Mammary epithelial cell (primary cell): ENCODE measurements at places on chromosomes 2 and 18.
A peak's percentile ranks its signal among the peaks of the same experiment; 100 is the strongest.

DNA sequence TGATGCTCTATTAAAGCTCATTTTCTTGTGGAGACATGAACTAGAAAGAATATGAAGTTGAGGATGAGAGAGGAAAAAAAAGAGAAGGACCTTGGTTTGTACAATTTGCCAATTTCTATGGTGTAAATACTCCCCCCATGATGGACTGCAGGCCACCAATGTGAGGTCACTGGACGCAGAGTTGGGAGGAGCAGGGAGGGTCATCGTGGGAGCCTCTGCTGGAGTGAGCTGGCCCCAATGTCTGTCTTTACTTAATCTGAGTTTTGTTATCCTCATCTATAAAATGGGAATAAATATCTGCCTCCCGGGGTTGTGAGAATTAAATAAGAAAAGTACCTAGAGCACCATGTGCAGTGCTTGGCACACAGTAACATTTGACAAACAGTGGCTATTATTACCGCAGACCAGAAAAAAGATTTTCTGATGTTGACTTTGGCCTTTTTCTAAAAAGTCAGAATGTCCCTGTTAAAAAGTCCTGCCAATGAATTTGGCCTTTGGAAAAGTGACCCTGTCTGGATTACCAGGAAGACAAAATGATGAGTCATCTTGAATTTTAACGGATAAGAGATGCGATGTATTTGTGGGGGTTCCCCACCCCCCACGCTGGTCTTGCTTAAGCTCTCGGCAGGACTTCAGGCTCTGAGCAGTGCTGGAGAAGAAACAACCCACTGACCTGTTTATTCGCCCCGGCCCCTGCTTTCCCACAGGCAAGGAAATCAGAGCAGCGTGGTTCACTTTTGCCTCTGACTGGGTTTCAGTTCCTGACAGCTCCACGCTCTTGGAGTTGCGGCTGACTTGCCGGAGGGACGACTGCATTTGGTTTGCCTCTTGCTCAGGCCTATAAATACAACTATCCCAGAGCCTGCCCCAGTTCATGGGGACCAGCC, 50.3 kb upstream of the FOSL2 start:
- no peak for DNase-seq

- no peak for DNase-seq
These were observed 472.6 kb upstream of the KLHL29 start for GRCh38 chr2:22912398-22912797.

DNA sequence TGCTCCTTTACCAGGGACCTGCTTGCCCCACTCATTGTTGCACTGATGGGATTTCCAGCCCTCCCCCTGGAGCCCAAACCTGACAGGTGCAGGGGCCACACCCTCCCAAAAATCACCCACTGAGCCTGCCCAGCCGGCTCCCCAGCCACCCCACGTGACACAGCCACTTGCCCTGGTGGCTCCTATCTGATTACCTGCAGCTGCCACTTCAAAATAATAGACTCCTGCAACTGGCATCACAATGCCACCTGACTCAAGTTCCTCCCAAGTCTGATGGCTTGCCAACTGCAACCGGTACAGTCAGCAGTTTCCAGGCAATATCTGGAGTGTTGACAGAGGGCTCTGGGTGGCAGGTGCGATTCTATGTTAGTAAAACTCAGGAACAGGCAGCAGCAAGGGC, 66.2 kb downstream of the CRACDL start:
- DNase-seq, result no peak

- DNase-seq, result no peak
These were observed 851.2 kb upstream of the ID2 start for GRCh38 chr2:7830616-7831015.

- no peak for DNase-seq
These were observed 2.6 kb downstream of the ZNF521 start for GRCh38 chr18:25349131-25349925.

DNA sequence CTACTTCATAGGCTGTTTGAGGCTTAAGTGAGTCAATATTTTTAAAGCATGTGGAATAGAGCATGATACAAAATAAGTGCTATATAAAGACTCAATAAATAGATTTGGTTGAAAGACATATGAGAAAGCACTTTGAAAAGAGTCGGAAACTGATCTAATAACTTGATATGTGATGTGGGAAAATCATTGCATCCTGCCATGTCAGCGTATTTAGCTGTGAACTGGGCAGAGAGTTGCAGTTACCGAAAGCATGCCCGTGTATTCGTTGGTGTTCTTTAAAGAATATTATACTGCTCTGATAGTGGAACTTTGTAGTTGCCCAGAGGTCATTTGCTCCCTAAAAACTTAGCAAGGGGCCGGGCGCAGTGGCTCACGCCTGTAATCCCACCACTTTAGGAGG, 37.8 kb upstream of the ZNF516 start:
- no peak for DNase-seq

DNA sequence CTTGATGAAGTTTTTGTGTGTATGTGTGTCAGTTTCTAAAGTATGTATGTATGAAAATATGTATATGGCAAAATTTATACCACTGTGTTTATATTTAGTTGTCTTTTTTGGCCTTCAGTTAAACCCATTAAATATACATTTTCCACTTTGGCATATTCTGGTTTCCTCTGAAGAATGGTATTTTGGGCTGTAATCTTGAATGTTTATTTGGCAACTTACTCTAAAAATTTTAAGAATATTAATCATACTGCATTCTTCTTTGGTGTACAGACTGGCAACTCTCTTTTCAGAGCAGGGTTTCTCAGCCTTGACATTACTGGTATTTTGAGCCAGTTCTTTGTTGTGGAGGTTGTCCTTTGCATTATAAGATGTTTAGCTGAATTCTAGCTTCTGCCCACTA, 27.9 kb upstream of the CCBE1 start:
- no peak for DNase-seq

DNA sequence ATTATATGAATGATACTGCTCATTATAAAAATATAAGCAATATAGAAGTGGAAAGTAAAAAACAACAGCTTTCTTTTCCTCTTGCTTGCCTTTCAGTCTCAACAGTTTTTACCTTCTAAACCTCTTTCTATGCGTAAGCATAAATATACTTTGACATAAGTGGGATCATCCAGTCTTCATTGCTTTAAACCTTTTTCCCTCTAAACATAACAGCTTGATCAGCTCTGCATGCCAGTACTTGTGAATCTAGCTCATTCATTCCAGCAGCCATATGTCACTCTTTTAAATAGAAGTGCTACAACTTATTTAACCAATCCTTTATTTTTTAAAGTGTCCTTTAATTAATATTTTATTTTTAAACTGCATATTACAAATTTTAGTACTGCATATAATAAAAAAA, 88.1 kb downstream of the TTC27 start:
- peak; percentile 56 for DNase-seq

GRCh38 chr2:11097038-11097720, 58.1 kb upstream of the SLC66A3 start:
- DNase-seq, result peak; percentile 56

- DNase-seq, result no peak
These were observed 659.3 kb downstream of the ERBB4 start for GRCh38 chr2:211879323-211879722.

- no peak for DNase-seq
These were observed 87.1 kb downstream of the TMX3 start for GRCh38 chr18:68627812-68628211.

- no peak for DNase-seq
These were observed 65.5 kb upstream of the CYP1B1 start for GRCh38 chr2:38141501-38141900.

- DNase-seq, result no peak
These were observed 74.7 kb downstream of the KCTD1 start for GRCh38 chr18:26473672-26474071.

DNA sequence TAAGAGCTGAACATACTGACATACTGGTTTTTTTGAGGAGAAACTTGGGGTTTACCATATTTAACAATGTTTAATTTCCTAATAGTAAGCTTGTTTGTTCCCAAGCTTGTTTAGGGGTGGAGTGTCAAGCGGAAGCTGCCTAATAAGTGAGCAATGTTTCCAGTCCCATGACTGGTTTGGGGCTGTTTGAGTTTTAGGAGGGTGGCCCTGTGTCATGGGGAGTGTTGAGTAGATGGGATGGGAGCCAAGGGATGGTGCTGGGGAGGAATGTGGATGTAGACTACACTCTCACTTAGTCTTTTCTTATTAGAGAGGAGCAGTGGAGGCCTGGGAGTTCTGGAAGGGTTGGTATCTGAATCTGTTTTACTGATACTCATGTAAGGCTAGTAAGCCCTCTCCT, 128.5 kb downstream of the TANC1 start:
- no peak for DNase-seq

GRCh38 chr2:62014102-62014501, 108.6 kb downstream of the COMMD1 start:
- no peak for DNase-seq

DNA sequence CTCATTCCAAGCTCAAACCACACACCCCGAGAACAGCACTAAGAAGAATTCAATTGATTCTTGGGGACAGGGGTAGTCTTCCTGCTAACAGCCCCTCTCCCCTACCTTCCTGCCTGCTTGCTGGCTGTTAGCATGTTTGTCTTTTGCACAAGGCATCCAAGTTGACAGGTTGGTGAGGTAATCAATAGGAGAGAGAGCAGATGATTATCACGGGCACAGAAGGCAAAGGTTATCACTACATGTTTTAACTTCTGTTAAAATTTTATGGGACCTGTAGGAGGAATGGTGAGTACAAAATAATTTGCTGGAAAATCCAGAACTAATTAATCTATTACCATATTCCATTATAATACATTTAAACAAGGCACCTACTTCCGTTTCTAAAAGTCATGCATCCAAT, 442.1 kb upstream of the TCF4 start:
- no peak for DNase-seq

- no peak for DNase-seq
These were observed 8.1 kb upstream of the WIPF1 start for GRCh38 chr2:174605687-174606086.

- no peak for DNase-seq
These were observed 1.1 kb upstream of the IMP4 start for GRCh38 chr2:130341562-130342019.

- peak; percentile 82 for DNase-seq
These were observed 2.1 kb downstream of the NABP1 start for GRCh38 chr2:191679818-191680600.

DNA sequence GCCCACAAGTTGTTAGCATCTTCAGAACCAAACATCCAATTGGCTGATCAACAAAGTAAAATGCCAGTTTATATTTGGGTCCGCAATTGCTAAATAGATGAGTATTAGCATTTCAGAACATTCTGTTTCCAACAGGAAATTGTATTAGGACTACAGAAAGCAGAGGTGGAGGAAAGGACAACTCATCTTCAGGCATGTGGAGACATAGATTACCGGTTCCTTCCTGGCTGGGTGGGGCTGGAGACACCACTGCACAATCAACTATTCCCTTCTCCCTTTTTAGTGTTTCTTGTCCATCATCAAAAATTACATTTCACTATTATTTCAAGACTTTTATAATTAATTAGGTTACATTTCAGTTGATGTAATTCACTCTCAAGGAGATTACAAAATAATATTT, 83.8 kb downstream of the ADAM23 start:
- DNase-seq, result peak; percentile 41

GRCh38 chr2:72134408-72134996, 13.2 kb downstream of the CYP26B1 start:
- DNase-seq, result no peak

DNA sequence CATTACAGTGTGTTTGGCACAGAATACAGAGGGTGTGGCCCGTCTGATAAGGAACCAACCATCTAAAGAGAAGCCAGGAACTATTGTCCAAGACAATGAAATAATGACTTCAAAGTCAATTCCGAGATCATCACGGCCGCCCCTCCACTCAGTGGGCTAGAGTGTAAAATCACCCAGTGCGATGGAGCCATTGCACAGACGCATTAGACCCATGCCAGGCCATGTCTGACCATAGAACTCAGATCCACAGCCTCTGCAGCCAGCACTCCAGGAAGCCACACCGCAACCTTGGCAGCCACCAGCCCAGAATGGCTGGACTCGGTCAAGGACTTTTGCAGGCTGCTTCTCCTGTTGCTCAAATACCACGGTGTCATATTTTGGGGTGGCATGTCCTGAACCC, 835.7 kb downstream of the DCDC2C start:
- no peak for DNase-seq

DNA sequence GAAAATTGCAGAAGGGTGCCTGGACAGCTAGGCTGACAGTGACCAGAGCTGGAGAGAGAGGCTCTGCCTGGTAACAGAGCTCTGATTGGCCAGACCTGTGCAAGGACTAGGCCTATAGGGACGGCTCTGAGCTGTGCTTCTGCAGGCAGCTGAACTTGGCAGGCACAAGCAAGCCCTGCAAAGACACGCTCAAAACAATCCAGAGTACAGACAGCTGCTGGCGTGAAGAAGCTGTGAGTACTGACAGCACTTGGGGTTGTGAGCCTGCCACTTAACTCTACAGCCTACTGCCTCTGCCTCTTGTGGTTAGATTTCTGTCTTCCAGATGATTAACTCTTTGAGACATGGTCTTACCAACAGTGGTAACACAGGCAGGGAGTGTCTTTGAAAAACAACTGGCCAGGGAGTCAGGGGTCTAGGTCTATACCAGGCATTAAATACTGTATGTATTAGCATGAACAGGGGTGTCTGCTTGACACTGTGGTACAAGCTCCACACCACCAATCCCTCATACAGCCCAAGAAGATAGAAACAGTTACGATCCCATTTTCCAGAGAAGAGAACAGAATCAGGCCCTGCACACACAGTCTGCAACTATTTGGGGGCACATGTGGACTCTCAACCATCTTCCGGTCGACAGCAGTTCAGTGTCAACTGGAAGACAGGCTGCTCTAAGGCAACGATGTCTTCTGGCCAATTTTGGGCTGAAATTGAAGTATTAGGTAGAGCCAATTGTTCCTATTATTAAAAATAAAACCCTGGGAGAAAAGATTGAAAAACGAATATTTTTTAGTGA, 568.4 kb downstream of the TNS1 start:
- peak; percentile 95 for DNase-seq

DNA sequence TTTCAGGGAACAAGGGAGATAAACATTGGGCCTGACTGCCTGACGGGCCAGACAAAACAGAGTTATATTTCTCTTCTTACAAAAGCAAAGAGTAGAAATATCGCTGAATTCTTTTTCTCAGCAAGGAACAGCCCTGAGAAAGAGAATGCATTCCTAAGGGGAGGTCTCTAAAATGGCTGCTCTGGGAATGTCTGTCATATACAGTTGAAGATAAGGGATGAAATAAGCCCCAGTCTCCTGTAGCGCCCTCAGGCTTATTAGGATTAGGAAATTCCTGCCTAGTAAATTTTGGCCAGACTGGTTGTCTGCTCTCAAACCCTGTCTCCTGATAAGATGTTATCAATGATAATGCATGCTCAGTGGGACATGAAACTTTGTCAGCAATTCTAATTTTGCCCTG, 134.9 kb upstream of the CNTNAP5 start:
- no peak for DNase-seq

GRCh38 chr2:15976354-15976753, 36.0 kb downstream of the MYCN start:
- peak; percentile 94 for DNase-seq

GRCh38 chr18:31683106-31683505, 1.3 kb downstream of the B4GALT6 start:
- DNase-seq, result no peak

DNA sequence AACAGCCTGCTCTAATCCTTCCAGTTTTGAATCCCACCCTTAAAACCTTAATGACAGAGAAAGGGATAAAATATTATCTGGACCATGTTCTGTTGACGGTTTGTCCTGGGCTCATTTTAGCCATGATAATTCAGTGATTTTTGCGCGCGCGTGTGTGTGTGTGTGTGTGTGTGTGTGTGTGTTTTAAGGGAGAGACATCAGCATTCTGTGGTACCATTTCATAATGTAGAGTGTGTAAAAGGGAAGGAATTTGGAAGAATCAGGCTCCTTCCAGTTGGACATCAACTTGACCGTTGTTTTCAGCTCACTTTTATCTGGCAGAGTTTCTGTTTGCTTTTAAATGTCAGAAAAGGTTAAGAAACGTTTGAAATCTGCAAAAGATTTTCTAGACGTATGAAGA, 535.5 kb downstream of the TNS1 start:
- no peak for DNase-seq
